ENCODE measurements at places on chromosomes 12 and 14.

DNA sequence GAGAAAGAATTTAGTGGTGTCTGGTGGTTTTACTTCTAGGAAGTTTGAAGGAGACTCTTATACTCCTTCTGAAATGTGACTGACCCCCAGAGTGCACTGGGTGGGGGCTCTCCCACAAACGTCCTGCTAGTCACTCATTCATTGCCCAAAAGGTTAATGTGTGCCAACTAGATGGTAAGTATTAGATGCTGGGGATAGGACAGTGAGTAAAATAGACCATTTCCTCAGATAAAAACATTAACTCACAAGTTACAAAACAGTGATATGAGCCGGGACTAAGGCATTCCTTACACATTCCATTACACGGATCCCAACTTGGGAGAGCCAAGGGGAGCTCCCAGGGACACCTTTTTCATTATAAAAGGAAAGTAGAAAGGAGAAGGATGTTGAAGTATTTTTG lies 185.1 kb downstream of the ATXN7L3B start:
- DNase-seq = no peak

GRCh38 chr14:81033698-81034240 lies 78.3 kb downstream of the TSHR start:
- no peak for DNase-seq

DNA sequence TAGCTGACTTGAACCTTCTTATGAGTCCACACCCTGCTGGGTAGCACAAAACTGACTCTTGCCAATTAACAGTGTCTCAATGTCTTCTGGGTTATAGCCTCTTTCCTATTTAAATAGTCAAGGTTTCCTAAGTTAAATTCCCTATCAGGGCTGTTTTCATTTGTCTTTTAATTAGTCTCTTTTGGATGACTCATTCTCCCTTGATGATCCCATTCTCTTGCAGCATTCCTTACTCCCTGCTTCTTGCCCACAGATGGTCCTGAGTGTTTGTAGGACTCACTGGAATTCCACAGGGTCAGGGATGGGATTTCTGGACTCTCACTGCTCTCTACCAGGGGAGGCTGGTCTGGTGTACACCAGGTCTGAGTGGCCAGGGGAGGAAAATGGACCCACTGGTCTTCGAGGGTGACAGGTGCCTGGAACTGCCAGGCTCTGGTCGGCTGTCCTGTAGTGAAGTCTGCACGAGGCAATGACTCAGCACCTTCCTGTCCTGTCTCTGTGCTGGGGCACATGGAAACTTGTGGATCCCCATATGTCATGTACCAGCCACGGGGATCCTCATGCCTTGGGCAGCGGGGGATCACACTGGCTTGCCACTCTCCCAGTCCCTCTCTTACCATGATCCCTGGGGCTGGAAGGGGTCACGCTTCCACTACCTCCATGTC lies 236.5 kb upstream of the PELI2 start:
- no peak for DNase-seq

GRCh38 chr14:31265701-31266398 lies 58.3 kb upstream of the HECTD1 start:
- DNase-seq = no peak
